Activated CD8-positive, alpha-beta memory T cell treated with anti-CD3 and anti-CD28 coated beads for 1 hour (primary cell): ENCODE measurements at places on chromosomes 16 and 17.

DNA sequence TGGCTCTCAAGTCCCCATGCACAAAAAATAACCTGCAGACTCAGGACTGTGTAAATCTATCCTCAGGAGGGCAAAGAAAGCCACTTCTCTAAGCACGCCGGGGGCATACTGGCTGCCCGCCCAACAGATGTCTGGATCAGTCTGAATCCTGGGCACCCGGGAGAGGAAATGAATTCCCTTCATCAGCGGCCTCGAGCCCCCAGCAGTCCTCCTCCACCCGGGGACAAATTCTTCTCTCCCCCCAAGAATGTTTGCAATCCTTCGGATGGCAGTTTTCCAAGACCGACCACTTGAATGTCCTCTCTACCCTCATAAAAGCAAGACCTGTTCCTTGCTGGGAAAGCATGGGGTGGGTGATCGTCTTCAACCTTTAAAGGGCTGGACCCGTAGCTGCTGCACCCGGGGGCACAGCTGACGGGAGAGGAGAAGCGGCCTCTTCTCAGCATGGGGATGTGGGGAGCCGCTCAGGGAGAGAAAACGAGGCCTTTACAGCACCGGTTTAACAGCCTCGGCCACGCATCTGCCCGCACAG, 9.4 kb upstream of the MAP2K3 start:
- no peak for DNase-seq

GRCh38 chr16:57191056-57191571, 5.0 kb downstream of the RSPRY1 start:
- DNase-seq: no peak

GRCh38 chr16:23952128-23952970, 116.6 kb downstream of the PRKCB start:
- no peak for DNase-seq

DNA sequence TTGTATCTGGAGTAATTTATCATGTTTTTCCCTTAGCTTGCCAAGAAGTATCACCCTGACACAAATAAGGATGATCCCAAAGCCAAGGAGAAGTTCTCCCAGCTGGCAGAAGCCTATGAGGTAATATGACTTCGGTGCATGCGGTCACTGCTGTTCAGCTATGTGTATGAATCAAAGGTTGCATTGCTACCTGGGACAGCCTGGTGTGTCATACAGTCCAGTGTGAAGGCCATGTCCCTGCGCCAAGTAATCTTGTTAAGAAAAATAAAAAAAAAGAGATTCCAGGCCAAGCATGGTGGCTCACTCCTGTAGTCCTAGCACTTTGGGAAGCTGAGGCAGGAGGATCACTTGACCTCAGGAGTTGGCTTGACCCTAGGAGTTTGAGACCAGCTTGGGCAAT, 11.7 kb downstream of the DNAJA3 start:
- no peak for DNase-seq

DNA sequence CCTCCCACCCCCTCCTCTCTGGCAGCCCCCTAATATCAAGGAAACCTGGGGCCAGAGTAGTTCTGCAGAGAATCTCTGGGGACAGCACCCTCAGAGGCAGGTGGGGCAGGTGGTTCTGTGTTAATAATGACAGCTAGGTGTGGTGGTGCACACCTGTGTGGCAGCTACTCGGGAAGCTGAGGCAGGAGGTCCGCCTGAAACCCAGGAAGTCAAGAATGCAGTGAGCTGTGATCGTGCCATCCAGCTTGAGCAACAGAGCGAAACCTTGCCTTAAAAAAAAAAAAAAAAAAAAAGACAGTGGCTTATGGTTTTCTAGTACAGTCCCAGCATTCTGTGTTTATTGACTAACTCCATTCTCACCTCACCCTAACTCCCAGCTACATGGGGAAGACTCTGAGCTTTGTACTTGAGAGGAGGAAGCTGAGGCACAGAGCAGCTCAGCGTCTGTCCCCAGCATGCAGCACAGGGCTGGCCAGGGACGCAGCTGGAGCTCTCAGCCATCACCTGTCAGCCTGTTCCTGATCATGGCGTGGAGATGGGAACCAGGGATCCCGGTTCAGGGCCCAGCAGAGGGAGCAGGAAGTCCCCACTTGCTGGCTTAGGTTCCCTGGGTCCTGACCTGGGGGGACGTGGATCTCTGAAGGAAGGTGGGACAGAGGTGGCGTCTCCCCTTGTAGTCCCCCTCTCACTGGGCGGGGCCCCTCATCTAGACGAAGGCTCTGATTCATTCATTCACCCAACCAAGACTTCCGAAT, 6.1 kb downstream of the DBNDD1 start:
- DNase-seq: no peak

DNA sequence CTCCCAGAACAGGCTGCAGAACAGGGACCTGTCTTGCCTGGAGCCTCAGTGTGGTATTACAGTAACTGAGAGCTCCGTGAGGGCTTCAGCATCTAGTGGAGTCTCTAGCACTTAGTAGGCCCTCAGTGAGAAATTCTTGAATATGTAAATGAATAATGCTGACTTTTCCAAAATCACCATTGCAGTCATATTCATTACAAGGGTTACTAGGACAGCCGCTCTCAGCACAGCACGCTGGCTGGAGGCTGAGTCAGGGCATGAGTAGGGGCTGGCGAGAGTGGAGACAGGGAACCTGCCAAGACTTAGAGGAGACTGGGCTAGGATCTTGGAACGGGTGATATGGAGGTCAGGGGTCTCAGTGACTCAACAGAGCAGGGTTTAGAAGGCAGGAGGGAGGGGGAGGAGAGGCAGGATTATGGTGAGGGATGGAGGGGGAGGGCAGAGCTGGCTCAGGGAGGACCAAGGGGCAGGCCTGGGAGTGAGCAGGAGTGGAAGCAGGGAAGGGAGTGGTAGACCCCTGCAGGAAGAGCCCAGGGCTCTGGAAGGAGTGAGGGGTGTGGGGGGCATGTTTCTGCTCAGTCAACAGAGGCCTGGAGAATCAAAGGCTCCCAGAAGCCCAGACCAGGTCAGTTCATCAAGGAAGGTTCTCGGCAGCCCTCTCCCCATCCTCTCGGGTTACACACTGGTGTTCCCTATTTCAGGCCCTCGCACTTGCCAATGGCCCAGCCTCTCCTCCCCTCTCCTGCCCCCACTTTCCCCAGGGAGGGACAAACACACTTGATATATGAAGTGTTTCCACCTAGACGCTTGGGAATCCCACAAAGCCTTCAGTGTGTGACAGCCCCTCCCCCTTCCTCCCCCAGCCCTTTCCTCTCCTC, 42.3 kb downstream of the FZD2 start:
- no peak for DNase-seq

- DNase-seq: no peak
These were observed 22.8 kb downstream of the OMG start for GRCh38 chr17:31274252-31274651.

DNA sequence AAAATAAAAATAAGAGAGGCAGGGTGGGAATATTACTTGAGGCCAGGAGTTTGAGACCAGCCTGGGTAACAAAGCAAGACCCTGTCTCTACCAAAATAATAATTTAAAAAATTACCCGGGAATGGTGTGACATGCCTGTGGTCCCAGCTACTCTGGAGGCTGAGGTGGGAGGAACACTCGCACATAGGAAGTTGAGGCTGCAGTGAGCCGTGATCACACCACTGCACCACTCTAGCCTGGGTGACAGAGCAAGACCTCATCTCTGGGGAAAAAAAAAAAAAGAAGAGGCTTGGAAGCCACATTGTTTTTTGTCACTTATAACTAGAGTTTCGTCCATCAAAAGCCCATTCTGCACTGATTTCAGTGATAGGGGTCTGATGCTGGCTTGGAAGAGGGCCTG, 3.3 kb upstream of the TMEM235 start:
- no peak for DNase-seq

DNA sequence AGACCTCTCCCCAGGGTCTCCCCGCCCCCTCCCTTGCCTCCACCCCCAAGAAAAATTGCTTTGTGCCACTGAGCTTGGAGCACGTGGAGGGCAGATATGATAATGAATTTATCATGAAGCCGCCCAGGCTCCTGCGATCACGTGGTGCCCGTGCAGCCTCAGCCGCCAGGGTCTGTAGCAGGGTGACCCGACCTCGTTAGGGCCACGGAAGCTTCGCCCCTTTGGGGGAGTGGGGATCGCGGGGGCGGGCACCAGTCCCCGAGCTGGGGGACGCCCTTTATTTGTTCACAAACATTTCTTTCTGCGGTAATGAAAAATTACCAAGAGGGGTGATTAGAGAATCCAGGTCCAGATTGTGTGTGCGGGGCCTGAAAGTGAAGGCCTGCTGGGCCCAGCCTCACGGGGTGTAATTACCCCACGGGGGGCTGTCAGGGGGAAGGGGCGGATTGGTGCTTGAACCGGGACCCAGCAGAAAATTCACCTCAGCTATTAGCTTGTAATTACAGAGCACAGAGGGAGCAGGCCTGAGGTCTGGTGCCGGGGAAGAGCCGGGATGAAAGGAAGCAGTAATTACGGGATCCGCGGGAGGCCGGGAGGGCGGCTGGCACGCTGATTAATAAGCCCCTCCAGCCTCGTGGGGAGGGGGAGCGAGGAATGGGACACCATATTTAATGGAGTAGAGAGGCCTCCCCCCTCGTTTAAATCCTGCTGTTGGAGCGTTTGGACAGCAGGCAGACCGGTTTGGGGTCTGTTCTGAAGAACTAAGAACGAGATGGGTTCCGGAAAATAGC, 13.3 kb downstream of the GSE1 start:
- DNase-seq: no peak

DNA sequence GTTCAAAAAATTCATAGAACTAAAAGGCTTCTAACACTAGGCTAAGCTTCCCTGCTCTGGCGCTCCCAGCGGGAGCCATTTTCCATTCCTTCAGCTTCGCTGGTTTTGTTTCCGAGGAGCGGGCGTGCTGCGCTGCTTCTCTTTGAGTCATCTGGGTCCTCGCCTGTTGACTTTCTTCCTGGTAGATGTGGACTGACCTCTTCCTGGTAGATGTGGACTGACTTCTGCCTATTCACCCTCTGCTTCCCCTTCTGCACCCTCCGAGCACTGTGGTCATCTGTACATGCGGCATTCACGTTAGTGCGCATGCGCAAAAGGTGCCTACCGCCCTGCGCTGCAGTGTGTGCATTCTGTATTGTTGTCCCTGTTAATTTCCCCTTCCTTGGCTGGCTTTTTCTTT, 40.8 kb upstream of the SEC14L1 start:
- no peak for DNase-seq

DNA sequence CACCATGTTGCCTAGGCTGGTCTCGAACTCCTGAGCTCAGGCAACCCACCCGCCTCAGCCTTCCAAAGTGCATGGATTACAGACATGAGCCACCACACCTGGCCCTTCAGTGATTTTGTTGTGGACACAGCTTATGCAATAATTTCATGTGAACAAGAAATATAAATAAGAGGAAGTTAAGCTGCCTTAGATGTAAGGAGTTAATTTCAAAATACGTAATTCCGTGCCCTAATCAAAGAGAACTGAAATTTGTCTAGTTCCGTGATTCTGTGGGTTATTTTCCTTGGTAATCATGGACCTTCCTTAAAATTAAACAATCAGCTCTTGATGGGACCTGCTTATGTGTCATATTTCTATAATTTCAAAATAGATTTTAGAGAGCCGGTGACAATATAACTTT, 11.9 kb downstream of the TVP23A start:
- no peak for DNase-seq

DNA sequence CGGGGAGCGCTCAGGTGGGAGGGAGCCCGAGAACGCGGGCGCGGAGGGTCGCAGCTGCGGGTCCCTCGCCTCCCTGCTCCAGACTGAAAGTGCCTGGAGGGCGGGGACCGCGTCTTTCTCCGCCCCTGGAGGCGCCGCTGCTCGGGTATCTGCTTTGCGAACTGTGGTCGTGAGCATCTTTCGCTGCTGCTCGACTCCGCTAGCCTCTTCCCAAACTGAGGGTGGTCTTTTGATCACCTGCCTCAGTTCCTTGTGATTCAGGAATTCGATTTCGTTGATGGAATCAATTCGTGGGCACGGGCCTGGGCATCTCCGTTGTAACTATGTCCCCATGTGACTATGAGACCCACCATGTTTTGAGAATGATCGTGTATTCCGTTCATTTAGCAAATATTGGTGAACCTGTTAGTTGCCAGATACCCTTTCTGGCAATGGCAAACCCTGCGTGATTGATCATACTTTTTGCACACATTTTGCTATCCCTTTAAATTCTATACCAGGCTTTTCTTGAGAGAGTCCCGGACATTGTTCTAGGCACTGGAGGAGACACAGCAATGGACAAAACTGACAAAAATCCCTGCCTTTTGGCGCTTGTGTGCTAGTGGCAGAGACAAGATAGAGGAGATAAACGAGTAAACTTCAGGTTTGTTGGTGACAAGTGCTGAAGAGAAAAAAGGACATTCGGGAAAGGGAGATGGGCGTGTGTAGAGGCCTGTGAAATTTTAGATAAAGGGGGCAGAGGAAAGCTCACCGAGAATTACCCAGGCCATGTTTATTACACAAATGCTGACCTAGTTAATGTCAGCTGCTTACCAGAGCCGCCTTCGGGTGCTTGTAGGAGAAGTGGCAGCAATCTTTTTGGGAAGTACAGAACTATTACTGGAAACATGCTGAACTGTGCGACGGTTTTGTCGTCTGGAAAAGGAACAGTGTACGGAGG, 948 bp downstream of the UTP18 start:
- DNase-seq: no peak

DNA sequence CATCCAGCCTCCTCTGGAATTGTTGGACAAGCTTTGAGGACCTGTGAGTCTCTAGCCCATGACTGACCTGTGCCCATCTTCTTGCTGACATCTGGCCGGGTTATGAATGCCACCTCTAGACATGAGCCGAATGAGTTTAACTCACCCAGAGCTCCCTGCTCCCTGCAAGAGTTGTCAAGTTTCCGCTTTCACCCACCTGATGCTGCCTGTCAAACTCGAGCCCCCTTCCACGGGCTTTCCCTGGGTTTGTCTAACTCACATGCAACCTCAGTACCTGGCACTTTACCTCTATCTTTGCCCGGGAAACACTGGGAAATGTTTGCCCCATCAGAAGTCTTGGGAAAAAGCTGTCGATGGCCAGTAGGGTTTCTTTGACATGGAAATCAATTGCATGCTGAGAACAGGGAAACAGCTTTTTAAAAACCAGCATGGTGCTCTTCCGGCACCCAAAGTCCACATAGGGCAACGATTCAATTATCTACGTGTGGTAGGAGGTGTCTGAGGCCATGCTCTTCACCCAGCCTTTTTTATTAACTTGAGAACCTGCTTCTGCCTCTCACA, 33.8 kb upstream of the DNAH17 start:
- DNase-seq: no peak

DNA sequence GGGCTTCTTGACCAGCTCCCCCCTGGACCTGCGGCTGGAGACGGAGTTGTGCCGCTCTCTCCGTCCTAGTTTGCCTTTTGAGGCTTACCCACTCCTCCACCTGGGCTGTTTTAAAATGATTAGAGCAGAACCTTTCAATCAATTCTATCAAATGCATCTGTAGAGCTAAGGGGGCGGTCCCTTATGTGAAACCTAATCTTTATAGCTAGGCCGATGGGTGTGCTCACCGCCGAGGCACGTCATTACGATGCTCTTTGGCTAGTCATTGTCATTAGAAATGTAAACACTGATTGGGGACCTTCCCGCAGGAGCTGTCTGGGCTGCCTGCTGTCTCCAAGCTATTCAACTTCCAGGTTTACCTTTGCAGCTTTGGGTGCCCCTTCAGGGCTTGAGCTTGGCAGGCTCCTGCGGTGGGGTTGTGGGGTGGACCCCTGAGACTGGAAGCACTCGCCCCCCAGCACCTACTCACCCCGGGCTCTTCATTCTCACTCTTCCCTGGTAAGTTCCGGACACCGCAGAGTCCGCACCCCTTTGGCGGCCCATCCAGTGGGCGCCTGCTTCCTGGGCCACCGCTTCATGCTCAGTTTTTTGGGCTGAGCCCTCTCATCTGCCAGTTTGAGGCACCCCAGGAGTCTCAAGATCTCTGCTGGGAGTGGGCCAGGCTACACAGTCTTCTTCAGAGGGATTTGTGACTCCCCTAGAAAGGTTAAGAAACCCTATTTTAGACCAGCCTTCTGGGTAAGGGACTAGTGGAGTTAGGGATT, 20.9 kb upstream of the IL17C start:
- DNase-seq: no peak

GRCh38 chr17:42116705-42117396, 4.3 kb downstream of the KAT2A start:
- peak; percentile 62 for DNase-seq
